ENCODE measurements at places on chromosomes 4 and X.

GRCh38 chrX:103498786-103499185, 20.5 kb downstream of the RAB40A start:
- DNase-seq: no peak

- DNase-seq: no peak
Observed at GRCh38 chrX:136209016-136209738, 42.0 kb downstream of the MAP7D3 start.

GRCh38 chrX:20011608-20012007, 20.7 kb upstream of the BCLAF3 start:
- DNase-seq: no peak

GRCh38 chr4:172826346-172826745, 342.3 kb upstream of the GALNT7 start:
- no peak for DNase-seq

DNA sequence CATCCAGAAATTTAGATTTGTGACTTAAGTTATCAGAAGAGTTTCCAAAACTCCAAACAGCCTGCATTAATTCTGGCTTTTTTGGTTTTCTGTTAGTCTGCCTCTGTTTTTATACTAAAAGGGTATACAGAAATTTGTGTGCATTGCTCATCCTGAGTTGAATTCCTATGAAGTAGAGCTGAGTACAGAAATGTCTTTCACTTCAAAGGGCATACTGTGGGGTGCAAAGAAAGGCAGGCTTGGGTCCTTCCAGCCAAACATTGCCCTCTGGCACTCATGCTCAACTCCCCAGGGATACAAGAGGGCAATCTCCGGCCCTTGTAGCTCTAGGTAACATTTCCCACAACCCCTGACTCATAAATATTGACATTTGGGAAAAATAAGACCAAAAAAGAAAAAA, 27.6 kb upstream of the TMEM184C start:
- DNase-seq: no peak

- DNase-seq: no peak
Observed at GRCh38 chr4:10196191-10196590, 79.6 kb upstream of the WDR1 start.

GRCh38 chrX:71366674-71367256, 608 bp downstream of the TAF1 start:
- no peak for DNase-seq

DNA sequence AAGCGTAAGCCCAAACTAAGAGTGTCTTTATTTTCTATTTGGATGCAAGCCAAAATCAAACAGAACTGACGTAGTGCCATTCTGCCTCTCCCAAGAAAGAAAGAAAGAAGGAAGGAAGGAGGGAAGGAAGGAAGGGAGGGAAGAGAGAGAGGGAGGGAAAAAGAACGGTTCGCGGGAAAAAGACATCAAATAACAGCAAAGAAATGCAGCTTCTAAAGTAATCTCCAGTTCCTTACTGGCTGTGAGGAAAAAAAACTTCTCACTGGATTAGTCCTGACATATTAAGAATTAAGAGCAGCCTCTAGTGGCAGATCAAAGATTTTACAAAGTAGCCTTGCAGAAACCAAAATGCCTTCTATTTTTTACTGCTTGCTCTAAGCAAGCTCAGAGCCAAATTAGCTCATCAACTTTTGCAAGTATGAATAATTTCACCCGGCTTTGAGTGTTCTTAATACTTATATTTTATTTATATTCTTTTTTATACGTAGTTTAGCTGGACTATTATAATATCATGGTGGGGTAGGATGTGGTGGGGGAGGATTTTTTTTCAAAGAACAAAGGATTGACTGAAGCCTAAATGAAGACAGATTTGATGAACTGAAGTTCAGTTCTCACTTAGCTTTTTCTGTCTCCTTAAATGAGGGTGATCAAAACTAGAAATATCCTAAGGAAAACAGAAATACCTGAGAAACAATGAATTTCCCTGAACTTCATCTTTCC, 36.6 kb downstream of the PITX2 start:
- no peak for DNase-seq

DNA sequence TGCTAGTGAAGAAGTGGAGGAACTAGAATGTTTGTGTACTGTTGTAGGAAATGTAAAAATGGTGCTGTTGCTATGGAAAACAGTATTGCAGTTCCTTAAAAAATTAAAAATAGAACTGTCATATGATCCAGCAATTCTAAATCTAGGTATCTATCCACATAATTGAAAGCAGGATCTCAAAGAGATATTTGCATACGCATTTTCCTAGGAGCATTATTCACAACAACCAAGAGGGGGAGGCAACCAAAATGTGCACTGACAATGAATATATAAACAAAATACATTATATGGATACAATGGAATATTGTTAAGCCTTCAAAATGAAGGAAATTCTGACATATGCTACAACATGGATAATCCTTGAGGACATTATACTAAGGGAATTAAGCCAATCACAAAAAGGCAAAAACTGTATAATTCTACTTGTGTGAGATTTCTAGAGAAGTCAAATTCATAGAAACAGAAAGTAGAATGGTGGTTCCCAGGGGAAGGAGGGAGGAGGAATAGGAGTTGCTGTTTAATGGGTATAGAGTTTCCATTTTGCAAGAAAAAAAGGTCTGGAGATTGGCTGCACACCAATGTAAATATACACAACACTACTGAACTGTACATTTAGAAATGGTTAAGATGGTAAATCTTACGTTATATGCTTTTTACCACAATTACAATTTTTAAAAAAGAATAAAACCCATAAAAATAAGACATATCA, 35.6 kb upstream of the KCNE5 start:
- no peak for DNase-seq

DNA sequence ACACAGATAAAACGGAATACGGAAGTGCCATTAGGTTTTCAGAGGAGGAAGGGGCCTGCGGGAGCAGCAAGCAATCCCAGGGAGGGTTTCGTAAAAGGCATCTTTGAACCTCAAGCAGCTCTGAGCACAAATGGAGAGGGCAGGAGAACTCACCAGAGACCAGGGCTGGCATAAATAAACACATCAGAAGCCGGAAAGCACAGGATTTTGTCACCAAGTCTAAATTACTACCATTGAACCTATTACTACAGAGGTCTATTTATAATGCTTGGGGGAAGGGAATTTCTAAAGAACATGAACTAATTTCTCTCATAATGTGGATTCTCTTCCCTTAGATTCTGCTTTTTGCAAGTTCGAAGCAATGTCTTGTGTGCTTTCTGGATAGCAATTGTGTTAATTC, 39.6 kb upstream of the MBTPS2 start:
- DNase-seq: no peak

DNA sequence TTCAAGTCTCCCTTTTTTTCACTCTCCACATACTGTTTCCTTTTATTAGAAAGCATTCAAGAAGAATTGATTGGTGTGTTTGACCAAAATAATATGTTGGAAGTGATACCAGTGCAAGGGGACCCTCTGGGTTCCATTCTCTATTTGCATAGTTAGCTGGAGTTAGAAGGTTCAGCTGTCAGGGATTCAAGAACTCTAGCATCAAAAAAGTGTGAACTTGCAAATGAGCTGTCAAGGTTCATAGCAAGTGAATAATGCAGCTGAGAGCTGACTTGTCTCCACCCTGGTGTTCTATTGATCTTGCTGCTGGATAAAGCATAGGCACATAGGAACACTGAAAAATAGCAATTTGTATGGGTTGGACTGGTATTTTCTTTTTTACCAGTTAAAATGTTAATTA, 73.2 kb downstream of the SORBS2 start:
- DNase-seq: no peak

- no peak for DNase-seq
Observed at GRCh38 chr4:122542411-122543236, 78.2 kb downstream of the IL21 start.

GRCh38 chrX:6983207-6983955, 164.1 kb upstream of the STS start:
- DNase-seq: no peak

DNA sequence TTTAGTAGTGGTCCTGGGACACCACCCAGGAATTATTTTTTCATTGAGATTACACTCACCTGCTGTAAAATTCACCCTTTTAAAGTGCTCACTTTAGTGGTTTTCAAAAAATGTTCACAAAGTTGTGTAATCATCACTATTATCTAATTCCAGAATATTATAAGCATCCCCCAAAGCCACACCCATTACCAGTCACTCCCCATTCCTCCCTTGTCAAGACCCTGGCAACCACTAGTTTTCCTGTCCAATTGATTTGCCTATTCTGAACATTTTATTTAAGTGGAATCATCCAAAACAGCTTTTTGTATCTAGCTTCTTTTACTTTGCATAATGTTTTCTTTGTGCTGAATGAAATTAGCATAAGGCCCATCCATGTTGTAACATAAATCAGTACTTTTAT, 12.7 kb upstream of the CXCL6 start:
- no peak for DNase-seq

GRCh38 chr4:114613560-114613959, 15.0 kb downstream of the UGT8 start:
- no peak for DNase-seq

GRCh38 chrX:115913575-115913974, 257.0 kb upstream of the AGTR2 start:
- DNase-seq: no peak

DNA sequence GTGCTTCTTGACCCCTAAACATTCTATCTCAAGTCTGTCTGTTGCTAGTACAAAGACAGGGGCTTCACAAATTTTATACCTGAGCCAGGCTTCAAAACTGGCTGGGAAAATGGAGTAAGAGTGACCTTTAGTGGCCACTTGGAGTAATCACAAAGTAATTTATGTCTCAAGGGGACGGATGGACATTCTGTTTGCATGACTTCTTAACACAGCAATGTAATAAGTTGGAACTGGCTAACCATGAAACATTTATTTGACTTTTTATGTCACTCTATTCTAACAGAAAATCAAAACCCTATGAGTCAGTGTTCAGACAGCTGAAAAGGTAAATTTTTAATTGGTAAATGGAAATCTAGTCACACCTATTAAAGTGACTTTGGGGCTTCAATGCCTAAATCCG, 600.6 kb downstream of the ANKRD50 start:
- no peak for DNase-seq

GRCh38 chrX:128601706-128602105, 549.5 kb upstream of the ACTRT1 start:
- DNase-seq: no peak

DNA sequence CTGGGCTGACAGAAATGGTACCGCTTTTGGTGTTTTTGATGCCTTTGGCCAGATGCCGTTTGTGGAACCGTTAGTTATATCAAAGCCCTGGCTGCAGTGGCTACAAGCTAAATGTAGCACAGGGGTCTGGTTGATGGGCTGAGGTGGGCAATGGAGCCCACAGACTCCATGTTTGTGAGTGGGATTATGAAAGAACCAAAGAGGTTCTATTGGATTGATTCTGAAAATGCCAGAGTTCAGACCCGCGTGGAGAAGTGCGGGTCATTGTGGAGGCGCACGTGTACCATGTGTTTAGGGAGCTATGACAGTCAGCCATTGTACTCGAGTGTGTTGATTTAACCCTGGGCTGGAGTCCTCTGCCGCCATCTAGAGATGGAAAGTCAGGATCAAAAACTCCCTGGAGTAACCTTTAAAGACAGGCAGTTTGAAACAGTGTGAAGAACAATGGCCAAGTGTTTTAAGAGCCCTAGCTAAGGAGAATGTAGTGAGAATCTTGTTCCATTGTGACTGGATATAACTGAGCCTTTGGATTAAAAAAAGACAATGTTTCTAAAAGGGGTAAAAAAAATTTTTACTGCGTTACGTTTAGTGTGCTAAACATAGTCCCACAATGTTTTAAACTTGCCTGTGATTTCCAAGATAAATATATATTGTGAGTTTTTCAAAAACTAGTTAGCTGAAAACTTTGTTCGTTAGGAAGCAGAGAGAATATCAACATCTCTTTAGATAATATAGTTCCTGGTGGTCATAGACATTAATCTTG, 12.7 kb downstream of the ART3 start:
- DNase-seq: no peak

DNA sequence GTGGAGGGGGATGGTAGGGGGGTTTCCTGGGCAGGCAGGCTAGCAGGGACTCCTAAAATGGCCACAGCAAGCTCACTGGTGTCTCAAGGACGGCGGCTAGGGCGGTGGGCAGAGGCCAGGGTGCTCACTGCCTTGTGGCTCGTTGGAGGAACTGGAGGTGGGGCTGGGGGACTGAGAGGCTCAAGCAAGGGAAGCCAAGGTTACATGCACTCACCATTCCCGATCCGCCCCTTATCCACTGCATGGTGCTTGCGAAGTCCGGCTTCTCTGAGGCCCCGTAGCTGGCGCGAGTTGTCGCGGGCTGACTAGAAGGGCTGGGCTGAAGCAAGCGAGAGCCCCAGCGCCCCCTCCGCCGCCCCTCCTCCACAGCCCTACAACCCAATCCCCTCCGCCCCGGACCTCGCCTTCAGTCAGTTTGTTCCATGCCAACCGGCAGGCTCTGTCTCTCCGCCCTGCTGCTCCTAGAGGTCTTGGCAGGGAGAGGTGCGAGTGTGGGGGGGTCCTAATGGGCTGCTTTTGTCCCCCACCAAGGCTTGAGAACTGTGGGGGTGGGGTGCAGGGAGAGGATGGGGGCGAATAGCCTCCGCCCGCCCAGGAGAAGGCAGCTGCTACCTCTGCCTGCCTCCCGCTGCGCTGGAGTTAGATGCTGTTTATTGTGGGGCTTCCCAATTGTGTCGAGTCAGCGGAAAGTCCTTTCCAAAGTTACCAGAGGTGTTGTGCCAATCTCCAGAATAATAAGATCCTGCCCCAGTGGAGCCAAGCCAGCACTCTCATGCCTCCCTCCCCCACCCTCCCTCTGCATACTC, at the start of gene ARHGEF9:
Gene ARHGEF9, minus strand, starts transcription at position 313 of the 806 bp plus-strand sequence. Its CDS starts 69 bp downstream, at position 244.
- no peak for DNase-seq

- no peak for DNase-seq
Observed at GRCh38 chrX:20527558-20528011, 260.9 kb upstream of the RPS6KA3 start.

GRCh38 chrX:147699061-147699460, 212.7 kb upstream of the FMR1 start:
- DNase-seq: no peak

DNA sequence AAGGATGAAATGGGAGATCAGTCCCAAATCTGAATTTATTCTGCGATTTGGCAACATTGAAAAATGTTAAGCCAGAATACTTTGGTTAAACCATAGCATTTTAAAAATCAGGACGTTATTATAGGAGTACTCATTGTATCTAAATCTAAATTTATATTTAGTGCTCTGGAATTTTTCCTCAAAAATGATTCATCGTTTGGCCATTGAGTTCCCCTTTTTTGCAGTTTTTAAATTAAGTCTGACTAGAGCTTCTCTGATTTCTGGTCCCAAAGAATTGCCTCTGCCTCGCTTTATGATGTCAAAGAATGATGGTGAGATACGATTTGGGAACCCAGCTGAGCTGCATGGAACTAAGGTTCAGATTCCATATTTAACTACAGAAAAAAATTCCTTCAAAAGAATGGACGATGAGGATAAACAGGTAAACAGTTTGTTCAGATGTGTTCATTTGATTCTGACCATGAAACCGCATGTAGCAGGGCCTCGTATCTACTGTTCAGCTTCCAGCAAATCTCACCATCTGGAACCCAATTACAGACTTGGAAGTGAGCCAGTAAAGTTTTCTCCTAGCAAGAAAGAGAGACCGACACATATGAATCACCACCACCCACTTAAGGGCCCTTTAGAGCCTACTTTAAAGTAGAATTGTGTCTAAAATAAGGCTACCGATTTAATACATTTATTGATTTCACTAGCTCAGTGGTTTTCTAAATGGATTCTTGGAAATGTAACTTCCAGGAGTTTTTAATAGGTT, 75.6 kb downstream of the REPS2 start:
- DNase-seq: no peak

- no peak for DNase-seq
Observed at GRCh38 chr4:1290165-1290977, 680 bp downstream of the MAEA start.

- DNase-seq: no peak
Observed at GRCh38 chr4:169791062-169791461, 33.3 kb upstream of the HPF1 start.

Data from stimulated activated CD8-positive, alpha-beta memory T cell treated with anti-CD3 and anti-CD28 coated beads, Interleukin-7, amount 100 ng/mL, for 1 hour (primary cell).